Natural killer cell (primary cell): ENCODE measurements at places on chromosomes 2 and 18. TPM values are rescaled to one million over a fixed set of nuclear protein-coding genes. Genes with fewer than 3 reads are reported as not detected.
A peak's percentile ranks its signal among the peaks of the same experiment; 100 is the strongest.

DNA sequence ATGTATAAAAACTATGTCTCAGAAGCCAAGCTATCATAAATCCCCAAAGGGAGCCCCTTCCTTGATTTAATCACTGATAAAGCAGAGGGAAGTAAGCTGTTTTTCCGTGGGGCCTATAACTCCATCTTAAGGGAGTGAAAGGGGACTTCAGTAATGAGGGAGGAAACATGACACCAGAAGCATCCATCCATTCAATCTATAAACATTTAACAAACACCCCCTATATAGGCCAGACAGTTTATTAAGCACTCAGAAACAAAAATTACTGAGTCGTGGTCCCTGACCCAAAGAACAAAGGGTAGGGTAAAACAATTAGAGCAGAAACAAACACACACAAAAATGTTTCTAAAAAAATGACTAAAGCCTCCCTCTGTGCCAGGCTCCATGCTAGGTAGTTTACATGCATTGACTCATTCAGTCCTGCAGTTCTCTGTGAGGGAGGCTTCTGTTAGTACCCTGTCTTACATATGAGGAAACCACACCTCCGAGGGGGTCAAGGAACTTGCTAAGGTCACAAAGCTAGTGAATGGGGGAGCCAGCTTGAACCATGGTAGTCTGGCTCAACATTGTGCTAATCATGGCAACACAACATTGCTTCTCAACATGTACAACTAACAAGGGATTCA lies 472.1 kb downstream of the CDH2 start:
- H3K4me3 ChIP-seq = no peak overlapping the region
- H3K4me1 ChIP-seq = no peaks in the 10 kb centered on the region
- H3K27ac ChIP-seq = no peak overlapping the region
- H3K36me3 ChIP-seq = no peaks in the 10 kb centered on the region

DNA sequence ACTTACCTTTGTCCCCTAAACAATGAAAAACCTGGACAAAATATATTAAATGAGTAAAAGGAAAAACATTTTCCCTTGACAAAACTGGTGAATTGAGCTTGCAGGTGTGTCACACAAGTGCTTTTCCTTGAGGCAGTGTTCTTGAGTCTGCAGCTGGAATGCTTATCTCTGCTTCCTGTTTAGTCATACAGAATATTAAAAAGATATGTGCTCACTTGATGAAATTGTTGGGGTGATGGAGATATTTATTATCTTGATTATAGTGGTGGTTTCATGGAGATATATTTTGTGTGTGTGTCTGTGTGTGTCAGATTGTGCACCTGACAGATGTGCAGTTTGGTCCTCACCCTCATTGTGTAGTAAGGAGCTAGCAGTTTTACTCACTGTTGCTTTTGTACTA lies 3.3 kb downstream of the TAF1B start:
- H3K36me3 ChIP-seq = peaks cover 41% of the 10 kb centered on the region
- no peak overlapping the region for H3K27ac ChIP-seq
- peaks cover 13% of the 10 kb centered on the region for H3K4me1 ChIP-seq
- no peak for DNase-seq
- H3K4me3 ChIP-seq = no peak overlapping the region
- H3K27me3 ChIP-seq = no peaks in the 10 kb centered on the region

DNA sequence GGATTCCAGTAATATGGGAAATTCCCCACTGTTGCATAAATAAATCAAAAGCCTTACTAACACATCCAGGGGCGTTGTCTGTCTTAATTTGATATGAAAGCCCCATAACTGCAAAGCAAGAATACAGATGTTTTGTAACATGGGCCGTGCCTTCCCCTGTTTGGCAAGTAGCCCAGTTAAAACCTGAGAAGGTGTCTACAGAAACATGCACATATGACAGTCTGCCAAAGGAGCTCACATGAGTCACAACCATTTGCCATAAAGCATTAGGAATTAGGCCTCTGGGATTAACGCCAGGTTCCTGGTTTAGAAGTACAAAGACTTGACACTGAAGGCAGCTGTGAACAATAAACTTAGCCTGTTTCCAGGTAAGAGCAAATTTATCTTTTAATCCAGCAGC lies 43.1 kb upstream of the LONRF2 start:
- no peak for DNase-seq
- H3K4me1 ChIP-seq = no peaks in the 10 kb centered on the region
- no peaks in the 10 kb centered on the region for H3K27me3 ChIP-seq
- H3K4me3 ChIP-seq = no peak overlapping the region
- no peaks in the 10 kb centered on the region for H3K36me3 ChIP-seq

DNA sequence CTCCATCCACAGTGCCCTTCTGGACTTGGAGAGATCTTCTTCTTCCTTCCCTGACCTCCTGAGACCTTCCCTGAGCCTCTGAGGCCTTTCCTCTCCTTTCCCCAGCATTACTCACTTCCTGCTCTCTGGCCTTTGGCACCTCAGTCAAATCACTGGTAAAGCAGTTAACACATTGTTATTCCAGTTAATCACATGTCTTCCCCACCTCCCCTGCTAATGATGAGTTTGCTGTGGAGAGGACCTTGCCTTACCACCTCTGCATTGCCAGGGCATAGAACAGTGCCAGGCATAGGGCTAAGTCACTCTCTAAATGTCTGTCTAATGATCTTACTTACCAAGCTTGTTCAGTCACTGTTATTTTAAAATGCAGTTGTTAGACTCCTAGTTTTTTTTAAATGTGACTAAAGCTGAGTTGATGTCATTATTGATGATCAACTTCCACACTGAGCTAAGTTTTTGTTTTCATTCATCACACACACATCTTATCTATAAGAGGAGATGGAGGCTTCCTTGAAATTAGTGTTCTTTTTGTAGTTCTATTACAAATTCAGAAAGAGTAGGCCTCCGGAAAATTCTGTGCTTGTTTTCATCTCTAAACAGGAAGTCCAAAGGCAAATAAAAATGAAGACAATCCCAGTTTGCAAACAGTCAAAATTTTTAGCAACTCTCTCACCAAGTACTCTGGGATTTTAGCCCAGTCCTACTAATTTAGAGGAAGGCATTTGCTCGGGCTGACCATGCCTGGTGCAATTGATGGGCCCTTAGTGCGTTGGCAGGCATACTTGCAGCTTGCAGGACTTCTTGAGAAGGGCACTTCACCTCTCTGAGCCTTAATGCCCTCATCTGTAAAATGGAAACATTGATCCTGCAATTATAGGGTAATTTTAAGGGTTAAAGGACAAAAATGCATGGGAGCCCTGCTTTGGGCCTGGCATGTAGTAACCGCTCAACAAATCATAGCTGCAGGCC lies 113.7 kb upstream of the SPRED2 start:
- no peaks in the 10 kb centered on the region for H3K36me3 ChIP-seq
- no peaks in the 10 kb centered on the region for H3K27me3 ChIP-seq
- no peak overlapping the region for H3K4me3 ChIP-seq
- no peaks in the 10 kb centered on the region for H3K4me1 ChIP-seq

DNA sequence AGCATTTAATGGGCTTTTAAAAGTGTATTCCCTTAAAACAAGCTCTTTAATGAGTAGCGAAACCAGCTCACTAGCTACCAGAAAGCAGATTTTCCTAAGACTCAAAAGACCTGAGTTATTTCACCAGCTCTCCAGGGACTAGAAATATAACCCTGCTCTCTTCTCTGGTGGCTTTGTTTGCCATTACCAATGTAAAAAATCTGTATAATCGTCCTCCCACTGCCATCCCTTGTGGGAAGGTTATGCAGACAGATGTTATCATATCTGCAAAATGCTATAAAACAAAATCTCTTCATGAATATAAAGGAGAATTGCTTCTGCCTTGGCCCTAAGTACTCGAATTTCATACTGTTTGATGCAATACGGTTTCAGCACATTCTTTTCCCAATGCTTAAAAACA lies 335.2 kb downstream of the NUP35 start:
- no peaks in the 10 kb centered on the region for H3K27me3 ChIP-seq
- no peaks in the 10 kb centered on the region for H3K36me3 ChIP-seq
- H3K4me3 ChIP-seq = no peak overlapping the region
- no peak for DNase-seq
- H3K4me1 ChIP-seq = no peaks in the 10 kb centered on the region
- H3K27ac ChIP-seq = no peak overlapping the region

DNA sequence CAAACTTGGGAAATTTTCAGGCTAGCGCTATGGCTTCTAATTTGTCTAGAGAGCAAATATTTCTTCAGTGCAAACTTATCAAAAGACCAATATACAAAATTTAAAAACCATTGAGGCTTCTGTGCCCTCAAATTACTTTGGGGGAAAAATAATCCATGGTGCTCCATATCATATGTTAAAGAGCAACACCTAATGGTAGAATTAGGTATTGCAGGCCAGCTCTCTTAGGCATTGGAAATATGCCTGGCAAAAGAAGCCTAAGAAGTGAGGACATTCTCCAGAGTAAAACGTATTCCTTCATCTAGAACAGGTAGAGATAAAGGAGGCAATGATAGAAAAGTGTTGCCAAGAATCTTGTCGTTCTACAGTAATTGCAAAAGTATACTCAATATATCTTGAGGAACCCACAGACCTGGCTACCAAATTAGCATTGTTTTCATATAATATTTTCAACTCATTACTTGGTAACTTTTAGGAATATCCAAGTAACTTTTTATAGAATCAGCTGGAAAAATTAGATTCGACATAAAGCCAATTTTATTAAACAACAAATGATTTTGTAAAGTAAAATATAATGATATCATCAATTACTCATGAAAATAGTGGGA lies 401.1 kb downstream of the BCL11A start:
- H3K4me3 ChIP-seq = no peak overlapping the region
- no peaks in the 10 kb centered on the region for H3K27me3 ChIP-seq
- no peak overlapping the region for H3K27ac ChIP-seq
- H3K36me3 ChIP-seq = no peaks in the 10 kb centered on the region

DNA sequence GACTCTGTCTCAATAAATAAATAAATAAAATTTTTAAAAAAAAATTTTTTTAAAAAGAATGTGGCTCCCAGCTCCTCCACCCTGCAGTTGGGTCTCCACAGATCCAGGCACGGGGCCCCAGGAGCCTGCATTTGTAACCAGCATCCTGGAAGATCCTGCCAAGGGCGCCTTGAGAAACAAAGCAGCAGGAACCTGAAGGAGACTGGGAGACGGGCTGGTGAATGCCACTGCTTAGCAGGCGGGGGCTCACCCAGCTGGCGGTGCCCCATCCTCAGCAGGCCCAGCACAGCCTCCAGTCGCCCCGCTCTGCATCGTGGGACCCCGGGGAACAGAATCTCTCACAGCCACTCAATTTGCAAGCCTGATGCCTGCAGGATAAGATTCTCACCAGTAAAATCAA lies 187.5 kb upstream of the SALL3 start:
- no peak overlapping the region for H3K4me3 ChIP-seq
- no peaks in the 10 kb centered on the region for H3K27me3 ChIP-seq
- no peak overlapping the region for H3K27ac ChIP-seq
- no peaks in the 10 kb centered on the region for H3K4me1 ChIP-seq
- no peak for DNase-seq

DNA sequence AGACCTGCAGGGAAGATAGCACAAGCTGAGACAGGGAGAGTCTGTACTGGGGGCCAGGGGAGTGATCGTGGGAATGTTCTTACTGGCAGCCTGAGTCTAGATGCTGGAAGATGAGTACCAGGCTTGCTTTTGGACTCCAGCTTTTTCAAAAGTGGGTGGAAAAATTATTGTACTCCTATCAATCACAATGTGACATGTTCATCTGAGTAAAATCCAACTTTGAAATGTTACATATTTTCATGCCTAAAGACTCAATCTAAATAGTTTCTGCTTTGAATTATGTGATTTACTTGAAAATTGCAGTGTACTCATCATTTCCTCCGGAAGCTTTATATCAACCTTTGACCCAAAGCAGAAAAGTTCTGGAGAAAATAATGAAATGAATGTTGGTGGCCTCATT lies 49.7 kb upstream of the ST3GAL5 start:
- no peaks in the 10 kb centered on the region for H3K4me1 ChIP-seq
- H3K27me3 ChIP-seq = no peaks in the 10 kb centered on the region
- H3K4me3 ChIP-seq = no peak overlapping the region
- no peaks in the 10 kb centered on the region for H3K36me3 ChIP-seq

GRCh38 chr2:65500310-65501040 lies 68.1 kb upstream of the SPRED2 start:
- no peak overlapping the region for H3K27ac ChIP-seq
- H3K4me1 ChIP-seq = no peaks in the 10 kb centered on the region
- H3K27me3 ChIP-seq = no peaks in the 10 kb centered on the region
- H3K4me3 ChIP-seq = no peak overlapping the region

DNA sequence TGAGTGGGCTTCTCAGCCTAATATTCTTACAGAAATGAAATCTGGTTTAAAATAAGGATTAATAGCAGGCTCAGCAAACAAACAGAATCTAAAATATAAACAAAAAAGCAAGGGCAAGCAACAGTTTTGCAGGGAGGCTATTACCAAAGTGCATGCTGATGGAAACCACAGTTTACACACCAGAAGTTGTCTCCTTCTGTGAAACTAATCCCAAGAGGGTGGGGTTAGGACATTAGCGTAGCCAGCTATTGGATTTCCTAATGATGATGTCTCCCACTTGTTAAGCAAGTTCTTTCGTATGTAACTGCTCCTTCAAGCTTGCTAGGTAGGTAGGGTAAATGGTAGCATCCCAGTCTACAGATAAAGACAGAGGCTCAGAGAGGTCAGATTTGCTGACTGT lies 65.0 kb upstream of the TSPYL6 start:
- H3K36me3 ChIP-seq = no peaks in the 10 kb centered on the region
- H3K27me3 ChIP-seq = no peaks in the 10 kb centered on the region
- H3K4me1 ChIP-seq = no peaks in the 10 kb centered on the region
- H3K27ac ChIP-seq = no peak overlapping the region

- peaks cover 19% of the 10 kb centered on the region for H3K36me3 ChIP-seq
- H3K4me3 ChIP-seq = peak overlapping the region; percentile 71
- DNase-seq = no peak
- no peaks in the 10 kb centered on the region for H3K27me3 ChIP-seq
- peak overlapping the region; percentile 81 for H3K27ac ChIP-seq
- H3K4me1 ChIP-seq = peaks cover 25% of the 10 kb centered on the region
Measured at GRCh38 chr18:46097431-46097800, 680 bp downstream of the ATP5F1A start.

Gene GRB14
- not detected for total RNA-seq

Gene TSHZ1
- total RNA-seq = 44.3 TPM

Gene PMS1
- total RNA-seq = 29.1 TPM
